ENCODE measurements at places on chromosomes 13 and 19.

DNA sequence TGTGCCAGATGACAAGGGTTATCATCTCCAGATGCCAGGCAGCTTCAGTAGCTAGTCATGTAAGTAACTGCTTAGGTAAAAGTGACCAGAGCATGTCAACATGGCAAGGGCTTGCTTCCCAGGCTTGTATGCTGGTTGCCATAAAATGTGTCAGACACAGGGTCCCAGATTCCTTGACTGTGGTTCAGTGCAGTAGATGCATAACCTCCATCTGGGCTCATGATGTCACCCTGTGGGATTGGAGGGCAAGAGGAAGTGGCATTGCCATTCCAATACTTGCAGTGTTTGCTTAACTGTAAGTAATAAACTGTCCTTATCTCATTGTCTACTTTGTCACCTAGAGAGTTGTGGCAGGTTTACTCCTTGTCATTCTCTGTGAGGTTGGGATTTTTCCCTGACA is 226.8 kb downstream of the PCDH17 start:
- DNase-seq, result no peak

DNA sequence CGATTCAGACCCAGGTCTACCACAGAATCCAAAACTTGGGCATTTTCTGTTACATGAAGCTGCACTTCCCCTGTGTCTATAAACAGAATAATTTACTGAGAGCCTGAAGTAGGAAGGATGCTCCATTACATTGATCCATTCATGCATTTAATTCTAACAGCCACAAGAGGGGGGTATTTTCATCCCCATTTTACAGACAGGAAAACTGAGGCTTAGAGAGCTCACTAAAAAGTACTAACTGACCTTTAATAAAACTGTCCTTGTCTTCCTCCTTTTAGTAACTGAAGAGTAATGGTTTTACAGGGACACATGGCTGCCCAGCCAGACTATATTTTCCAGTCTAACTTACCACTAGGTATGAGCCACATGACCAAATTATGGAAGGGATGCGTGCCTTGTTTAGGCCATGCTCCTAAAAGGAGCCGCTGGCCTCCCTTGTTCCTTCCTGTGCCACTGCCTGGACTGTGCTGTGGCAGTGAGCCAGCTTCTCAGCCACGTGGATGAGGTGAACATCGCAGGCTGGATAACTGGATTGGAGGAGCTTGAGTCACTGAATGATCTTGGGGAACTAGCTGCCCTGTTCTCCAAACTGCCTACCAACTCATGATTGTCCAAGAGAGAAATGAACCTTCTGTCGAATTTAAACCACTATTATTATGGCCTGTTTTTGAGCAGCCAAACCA is 108.3 kb downstream of the DOCK9 start:
- peak; percentile 3 for DNase-seq

GRCh38 chr19:33471111-33471996 is 50.2 kb downstream of the PEPD start:
- no peak for DNase-seq

DNA sequence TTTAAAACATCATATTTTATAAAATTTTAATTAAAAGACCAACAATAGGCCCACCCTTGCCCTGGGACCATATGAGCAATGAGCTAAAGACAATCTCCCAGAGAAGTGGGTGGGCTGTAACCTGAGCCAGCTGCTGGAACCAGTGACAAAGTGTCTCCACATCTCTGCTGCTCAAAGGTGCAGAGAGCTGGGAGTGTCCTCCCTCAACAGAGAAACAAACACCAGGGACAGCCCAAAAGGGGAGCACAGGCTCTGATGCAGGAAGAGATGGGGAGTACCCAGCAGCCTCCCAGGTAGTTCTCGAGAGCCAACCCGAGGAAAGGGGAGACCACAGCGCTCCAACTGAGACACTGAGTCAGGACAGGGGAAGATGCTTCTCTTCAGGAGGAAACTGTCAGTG is 39.1 kb downstream of the DOCK9 start:
- DNase-seq, result no peak

- no peak for DNase-seq
Observed at GRCh38 chr13:84238381-84238780, 356.1 kb upstream of the SLITRK1 start.

DNA sequence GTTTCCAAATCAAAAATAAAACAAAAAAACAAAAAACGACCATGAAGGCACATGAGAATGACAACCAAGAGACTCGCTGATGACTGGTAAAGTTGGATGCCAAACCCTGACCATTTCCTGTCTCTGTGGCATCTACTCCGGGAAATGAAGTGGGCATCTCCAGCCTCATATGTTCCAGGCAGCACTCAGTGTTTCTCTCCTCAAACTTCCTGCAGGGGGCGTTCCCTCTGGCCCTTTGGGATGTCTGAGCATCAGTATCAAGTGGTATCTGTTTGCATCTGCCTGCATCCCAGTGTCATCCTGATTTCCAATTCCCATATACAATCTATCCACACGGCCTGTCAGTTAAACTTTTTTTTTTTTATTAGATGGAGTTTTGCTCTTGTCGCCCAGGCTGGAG is 9.8 kb upstream of the SIGLEC12 start:
- DNase-seq, result peak; percentile 50

- DNase-seq, result no peak
Observed at GRCh38 chr13:110989331-110989730, 74.5 kb upstream of the ANKRD10 start.

DNA sequence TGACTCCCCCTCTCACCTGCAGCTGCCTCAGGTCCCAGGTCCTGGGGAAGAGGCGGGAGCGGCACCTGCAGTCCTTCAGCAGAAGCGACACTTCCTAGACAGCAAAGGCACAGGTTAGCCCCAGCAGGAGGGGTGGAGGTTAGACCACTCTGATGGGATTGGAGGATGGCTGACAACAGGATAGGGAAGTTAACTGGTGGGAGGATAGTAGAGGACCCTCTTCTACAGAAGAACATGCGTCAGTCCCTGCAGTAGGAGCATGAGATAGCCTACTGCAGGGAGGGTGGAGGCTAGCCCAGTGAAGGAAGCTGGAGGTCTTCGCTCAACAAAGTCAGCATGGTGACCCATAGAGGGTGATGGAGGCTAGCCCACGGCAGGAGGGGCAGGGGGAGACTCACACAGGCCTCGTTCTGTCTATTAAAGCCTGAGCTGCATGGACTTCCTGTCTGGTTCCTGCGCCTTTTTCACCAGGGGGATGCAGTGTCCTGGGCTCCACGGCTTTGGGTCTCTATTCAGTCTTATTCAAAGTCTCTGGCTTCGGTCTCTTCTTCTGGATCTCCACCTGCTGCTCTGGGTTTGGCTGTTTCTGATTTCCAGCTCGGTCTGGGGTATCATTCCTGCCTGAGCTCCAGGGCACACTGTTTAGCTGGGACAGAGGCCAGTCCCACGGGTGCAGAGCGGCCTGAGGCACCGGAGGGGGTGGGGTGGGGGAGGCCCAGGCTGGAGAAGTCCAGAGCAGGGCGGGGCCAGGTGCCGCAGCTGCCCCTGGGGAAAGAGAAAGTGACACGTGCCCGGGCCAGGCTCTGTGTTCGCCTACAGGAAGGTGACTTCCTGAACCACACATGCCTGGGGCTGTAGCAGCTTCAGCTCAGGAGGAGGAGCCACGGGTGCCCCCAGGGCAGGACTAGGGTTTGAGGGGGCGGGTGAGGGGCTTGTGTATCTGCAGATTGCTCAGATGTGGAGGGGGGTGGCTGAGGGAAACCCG is 7.3 kb downstream of the IFNL3 start:
- DNase-seq, result peak; percentile 72

DNA sequence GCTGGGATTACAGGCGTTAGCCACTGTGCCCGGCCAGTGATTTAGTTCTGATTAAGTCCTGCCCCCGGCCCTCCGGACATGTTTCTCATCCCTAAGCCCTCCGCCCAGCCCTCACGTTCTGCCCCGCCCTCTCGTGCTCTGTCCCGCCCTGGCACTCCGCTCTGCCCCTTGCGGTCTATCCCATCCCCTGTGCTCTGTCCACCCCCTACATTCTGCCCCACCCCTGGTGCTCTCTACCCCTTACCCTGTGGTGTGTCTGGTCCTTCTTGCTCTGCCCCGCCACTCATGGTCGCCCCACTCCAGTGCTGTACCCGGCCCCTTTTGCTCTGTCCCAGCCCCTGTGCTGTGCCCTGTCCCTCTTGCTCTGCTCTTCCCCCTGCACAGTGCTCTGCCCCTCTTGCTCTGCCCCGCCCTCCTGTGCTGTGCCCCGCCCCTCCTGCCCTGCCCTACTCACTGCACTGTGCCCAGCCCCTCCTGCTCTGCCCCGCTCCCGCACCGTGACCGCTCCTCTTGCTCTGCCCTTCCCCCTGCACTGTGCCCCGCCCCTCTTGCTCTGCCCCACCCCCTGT is 3.0 kb downstream of the GTPBP3 start:
- DNase-seq, result no peak

- no peak for DNase-seq
Observed at GRCh38 chr13:51922771-51923480, 61.2 kb downstream of the CCDC70 start.

DNA sequence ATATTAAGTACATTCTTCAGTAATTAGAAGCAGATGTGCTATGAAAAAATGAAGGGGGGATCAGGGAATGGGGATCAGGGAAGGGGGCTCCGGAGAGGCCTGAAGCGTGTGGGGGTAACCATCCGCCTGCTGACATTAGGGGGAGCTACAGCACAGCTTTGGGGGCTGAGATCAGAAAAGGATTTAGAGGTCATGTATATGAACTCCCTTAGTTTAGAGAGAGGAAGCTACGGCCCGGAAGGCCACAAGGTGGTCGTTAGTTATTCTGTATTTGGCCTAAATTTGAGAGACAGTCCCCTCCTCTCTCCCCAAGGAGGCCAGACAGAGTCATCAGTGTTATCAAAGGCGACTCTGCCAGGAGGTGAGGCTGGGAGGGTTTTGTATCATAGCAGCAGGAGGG is 99.0 kb downstream of the TM9SF2 start:
- peak; percentile 36 for DNase-seq

DNA sequence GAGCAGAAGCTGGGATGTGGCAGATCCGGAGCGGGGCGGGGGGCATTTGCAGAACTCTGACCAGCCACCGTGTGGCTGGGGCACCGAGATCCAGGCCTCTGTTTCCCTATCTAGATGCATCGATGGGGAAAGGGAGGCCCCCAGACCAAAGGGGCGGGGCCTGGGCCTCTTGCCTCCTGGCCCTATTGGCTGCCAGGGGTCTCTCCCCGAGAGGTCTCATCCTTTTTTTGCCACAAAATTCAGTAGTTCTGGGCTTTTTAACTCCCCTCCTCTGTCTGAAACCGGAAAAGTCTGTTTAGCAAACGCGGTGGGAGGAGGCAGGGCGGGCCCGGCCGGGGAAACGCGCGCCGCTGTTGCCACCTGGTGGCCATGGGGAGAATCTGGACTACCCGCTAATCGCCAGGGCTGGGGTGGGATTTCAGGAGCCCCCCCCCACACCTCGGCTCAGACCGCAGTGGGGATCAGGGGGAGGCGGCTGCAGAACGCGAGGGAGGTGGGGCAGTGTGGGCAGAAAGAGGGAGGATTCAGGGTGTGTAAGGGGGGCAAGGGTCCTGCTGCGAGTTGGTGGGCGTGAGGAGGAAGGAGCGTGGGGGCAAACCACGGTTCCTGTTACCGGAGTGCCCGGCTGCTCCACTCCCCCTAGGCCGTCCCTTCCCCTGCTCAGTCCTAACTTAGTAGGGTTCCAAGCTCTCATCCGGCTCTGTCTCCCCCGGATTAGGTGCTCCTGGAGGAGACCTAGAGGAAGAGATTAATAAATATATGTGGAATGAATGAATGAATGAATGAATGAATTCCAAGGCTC is 28.3 kb downstream of the IL12RB1 start:
- DNase-seq, result peak; percentile 92

- DNase-seq, result no peak
Observed at GRCh38 chr19:28075229-28075628, 1137.7 kb downstream of the UQCRFS1 start.

GRCh38 chr13:69363360-69363759 is 744.3 kb upstream of the ATXN8OS start:
- no peak for DNase-seq

DNA sequence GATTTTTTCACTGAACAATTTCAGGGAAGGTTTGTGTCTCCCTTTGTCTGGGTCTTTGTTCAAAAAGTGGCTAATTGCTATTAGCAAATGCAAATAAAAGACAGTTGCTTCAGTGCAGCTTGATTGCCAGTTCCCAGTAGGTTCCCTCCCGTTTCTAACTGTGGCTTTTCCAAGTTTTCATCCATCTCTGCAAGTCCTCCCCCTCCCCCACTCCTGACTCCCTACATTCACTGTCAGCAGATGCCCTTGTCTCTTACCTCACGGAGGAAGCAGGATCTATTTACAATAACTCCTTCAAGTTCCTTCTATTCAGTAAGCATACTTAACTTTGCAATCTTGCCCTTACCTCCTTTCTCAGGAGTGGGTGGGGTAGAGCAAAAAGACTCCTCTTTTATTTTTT is 55.4 kb upstream of the SCEL start:
- no peak for DNase-seq

DNA sequence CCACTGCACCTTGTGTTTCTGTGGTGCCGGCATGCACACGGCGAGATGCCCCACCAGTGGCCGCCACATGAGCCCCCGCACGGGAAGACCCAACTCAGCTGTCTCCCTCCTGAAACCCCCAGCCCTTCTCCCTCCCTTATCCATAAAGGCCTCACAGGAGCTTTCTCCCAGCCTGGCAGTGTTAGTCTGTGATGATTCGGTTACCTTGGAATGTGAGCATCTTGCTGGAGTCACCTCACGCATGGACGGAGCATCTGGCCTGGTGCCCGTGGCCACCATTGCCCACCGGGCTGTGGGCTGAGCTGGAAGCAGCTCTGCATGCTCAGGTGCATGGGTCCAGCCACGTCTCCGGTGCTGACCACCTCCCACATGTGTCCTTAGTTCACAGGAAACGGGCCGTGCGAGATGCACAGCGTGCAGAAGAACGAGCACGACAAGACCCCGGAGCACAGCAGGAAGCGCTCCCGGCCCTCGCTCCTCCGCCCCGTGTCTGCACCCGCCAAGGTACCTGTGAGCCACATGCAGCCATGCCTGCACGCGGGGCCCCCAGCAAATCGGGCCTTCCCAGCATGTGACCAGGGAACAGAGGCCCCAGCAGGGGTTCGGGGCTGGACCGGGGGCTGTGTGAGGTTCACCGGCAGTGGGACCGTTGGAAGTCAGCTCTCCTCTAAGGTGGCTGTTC is 22.0 kb downstream of the SIN3B start:
- no peak for DNase-seq

GRCh38 chr19:19651076-19651475 is 7.6 kb upstream of the GMIP start:
- no peak for DNase-seq

DNA sequence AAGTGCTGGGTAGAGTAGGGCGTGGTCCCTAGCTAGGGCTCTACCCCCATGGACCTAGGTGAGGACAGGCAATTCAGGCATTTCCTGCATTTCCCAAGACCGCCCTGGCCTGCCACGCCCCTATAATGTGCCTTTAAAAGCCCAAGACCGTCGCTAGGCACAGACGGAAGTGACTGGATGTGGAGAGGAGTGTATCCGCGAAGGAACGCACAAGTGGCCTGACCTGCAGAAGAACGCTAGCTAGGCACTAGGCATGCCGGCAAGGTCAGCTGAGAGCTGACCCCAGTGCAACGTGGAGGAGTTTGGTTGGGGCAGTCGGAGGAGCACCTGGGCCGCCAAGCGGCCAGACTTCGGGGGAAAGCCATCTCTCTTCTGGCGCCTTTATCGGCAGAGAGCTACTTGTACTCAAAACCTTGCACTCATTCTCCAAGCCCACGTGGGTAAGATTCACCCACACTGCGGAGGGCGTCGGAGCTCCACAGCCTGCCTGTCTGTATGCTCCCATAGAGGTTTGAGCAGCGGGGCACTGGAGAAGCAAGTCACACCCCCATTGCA is 370.0 kb downstream of the FGF9 start:
- no peak for DNase-seq
